ENCODE measurements at places on chromosomes 7 and 10. TPM values are rescaled to one million over a fixed set of nuclear protein-coding genes. Genes with fewer than 3 reads are reported as not detected.

CNNM1 gene
- total RNA-seq: 2.4 TPM

P4HA1 gene
- 107 TPM for total RNA-seq

TRPV6 gene
- 0.55 TPM for total RNA-seq

TEX47 gene
- not detected for total RNA-seq

TASOR2 gene
- 119 TPM for total RNA-seq

TMEM273 gene
- 11.9 TPM for total RNA-seq

ACBD7 gene
- total RNA-seq: 9.8 TPM

MCM10 gene
- total RNA-seq: 4.1 TPM

PDK4 gene
- 8.9 TPM for total RNA-seq

CUZD1 gene
- 1.3 TPM for total RNA-seq

RAB19 gene
- 0.93 TPM for total RNA-seq

TMEM229A gene
- total RNA-seq: 1.9 TPM

MYL10 gene
- total RNA-seq: 3.8 TPM

AP3M1 gene
- total RNA-seq: 51.2 TPM

TRIM74 gene
- not detected for total RNA-seq

NANOS1 gene
- 10.8 TPM for total RNA-seq

NUTM2E gene
- total RNA-seq: 0.33 TPM

NUTM2B gene
- 0.66 TPM for total RNA-seq

CRHR2 gene
- total RNA-seq: 0.60 TPM

RHOBTB1 gene
- total RNA-seq: 41.4 TPM

KCNH2 gene
- 22.7 TPM for total RNA-seq

CTTNBP2 gene
- 19.7 TPM for total RNA-seq

PIK3AP1 gene
- 5.4 TPM for total RNA-seq

PRLHR gene
- not detected for total RNA-seq

MRM2 gene
- total RNA-seq: 22.0 TPM

VAX1 gene
- total RNA-seq: 0.33 TPM

STEAP1B gene
- total RNA-seq: 1.6 TPM

ZNF365 gene
- 2.9 TPM for total RNA-seq

VWC2 gene
- total RNA-seq: 3.7 TPM
